ENCODE measurements at places on chromosomes 3 and 15.

GRCh38 chr3:129644836-129645235 lies 38.4 kb upstream of the PLXND1 start:
- no peak for DNase-seq

DNA sequence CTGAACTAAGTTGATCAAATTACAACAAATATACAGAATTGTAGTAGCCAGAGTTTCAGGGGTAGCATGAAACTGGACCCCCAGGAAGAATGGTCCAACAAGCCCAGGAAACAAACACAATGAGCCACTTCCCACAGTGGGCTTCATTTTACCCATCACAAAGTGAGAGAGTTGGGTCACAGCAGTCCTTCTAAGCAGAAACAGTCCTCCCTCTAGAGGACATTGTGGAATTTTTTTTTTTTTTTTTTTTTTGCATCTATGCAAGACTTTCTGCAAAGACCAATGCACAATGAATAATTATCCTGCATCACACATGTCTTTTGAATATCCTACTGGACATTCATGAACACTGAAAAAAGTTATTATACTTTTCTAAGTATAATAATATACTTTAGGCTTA lies 73.8 kb upstream of the ATP13A5 start:
- no peak for DNase-seq

DNA sequence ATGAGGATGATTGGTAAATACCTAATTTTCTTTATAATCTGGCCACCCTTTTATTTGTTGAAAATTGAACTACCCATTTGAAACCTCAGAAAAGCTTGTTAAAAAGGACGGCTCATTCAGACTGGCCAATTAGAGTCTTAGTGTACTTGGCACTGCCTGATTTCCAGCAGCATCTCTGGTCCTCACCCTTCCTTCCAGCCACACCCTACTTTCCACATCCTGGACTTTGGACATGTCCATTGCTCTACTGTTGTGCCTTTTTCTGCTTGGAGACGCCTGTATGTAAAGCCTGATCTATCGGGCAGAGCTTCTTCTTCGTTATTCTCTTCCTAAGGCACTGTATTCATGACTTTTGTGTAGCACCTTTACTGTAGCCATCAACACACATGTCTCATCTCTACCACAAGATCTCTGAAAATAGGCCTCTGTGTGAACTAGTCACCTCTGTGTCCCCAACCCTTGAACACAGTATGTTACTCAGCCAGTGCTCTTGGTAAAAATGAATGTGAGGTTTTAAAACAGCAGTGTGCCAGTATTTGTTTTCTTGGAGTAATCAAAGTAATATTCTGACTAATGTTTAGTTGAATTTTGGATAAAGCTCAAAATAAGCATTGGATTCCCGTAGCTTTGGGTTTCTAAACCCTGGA lies 6.8 kb downstream of the RBM5 start:
- DNase-seq: no peak

- no peak for DNase-seq
These were observed 25.0 kb downstream of the SEC61A1 start for GRCh38 chr3:128077202-128077624.

- no peak for DNase-seq
These were observed 656.0 kb downstream of the OTOL1 start for GRCh38 chr3:162152636-162153035.

- DNase-seq: no peak
These were observed 134.6 kb upstream of the PDZRN3 start for GRCh38 chr3:73759297-73759711.

GRCh38 chr3:154794391-154794790 lies 285.7 kb upstream of the MME start:
- DNase-seq: no peak
